ENCODE measurements at places on chromosomes 7 and 10.

DNA sequence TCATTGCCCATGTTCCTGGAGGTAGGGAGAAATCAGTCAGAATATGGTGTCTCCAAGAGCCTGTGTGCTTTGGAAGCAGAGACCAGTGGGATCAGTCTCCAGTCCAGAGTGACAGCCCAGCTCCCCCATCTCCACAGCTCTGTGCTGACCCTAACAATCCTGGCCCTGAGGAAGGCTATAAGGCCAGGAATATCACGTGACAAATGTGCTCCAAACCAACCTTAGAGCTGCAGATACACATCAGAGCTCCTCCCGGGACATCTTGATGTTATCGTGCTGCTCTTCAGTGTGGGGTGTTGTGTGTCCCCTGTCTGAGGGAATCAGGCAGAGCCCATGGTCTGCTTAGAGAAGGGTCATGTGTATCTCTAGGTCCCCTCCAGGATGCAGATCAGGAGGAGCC is 15.2 kb downstream of the DMBT1 start:
- no peak for DNase-seq

GRCh38 chr7:67875558-67875957 is 878.9 kb downstream of the TYW1 start:
- DNase-seq, result no peak

- no peak for DNase-seq
Measured at GRCh38 chr7:152986376-152986775, 226.8 kb downstream of the ACTR3B start.

- no peak for DNase-seq
Measured at GRCh38 chr7:3043544-3044371, at the start of gene CARD11. CARD11 (minus strand) TSS chr7:3043867; CDS start chr7:2958506, 85,361 bp downstream.

- DNase-seq, result no peak
Measured at GRCh38 chr7:11689096-11689495, 142.9 kb downstream of the THSD7A start.

Data from psoas muscle (tissue), 8 donors.